ENCODE measurements at places on chromosomes 5 and 9.

- no peak for DNase-seq
Measured at GRCh38 chr5:91849069-91849468, 466.0 kb upstream of the ARRDC3 start.

DNA sequence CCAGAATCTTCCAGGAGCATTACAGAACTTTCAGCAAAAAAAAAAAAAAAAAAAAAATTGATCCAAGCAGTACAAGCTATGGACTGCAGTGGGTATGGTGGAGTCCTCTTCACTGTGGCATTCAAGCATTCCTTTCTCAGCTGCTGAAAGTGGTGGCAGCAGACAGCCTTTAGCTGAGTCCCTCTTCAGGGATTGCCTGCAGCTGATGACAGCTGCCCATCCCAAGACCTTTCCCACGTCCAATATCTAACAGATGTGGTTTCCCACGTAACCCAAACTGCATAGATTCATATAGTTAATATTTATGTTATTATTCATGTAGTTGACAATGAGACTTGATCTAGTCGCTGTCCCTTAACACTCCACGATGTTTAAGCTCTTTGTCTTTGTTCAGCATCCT lies 475.9 kb downstream of the TLE1 start:
- DNase-seq: no peak

DNA sequence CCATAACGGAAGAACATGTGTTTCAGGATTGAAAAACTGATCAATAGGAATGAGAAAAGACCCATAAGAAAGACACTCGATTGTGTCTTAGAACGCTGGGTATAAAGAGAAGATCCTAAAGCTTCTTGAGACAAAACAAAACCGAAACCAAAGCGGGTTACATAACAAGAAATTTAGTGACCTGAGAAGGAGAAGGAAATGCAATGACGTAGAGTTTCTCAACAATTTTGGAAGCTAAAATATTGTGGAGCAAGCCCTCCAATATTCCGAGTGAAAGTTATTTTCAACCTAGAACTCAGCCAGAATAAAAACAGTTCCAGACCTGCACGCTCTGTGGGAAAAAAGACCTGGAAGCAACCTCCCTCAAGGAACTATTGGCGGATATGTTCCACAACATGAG lies 81.9 kb upstream of the FREM1 start:
- no peak for DNase-seq

DNA sequence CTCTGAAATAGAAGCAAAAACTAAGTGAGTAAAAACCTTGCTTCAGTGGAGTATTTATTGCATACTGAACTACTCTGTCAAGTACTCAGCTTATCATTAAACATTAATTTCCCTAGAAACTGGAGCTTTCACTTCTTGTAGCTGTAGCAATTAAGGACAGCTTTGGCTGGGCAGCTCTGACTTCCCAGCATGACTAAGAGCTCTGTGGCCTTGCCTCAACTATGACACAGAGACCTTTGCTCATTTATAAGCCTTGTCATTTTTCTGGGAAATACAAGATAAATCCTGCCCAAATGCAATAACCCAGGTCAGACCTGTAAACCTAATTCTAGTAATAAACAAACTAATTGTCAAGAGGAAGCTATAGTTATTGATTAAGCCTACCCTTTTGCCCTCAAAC lies 65.4 kb upstream of the STK32A start:
- DNase-seq: no peak

DNA sequence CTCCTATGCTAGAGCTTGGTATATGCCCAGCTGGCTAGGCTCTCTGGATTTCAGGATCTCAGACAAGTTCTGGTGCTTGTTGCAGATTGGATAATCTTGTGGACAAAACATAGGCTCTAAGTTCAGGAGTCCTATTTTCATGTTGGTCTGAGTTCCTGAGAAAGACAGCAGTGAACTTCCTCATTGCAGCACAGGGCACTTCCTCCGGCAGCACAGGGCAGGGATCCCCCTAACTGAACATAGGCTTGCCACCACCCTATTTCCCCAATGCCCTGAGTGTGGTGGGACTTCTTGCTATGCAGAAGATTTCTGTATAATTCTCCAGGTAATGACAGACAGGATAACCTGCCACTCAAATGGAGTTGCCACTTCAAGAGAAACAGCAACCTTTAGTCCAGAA lies 220.1 kb downstream of the PIK3R1 start:
- no peak for DNase-seq

GRCh38 chr9:69339620-69340019 lies 14.6 kb downstream of the ENTREP1 start:
- no peak for DNase-seq

- no peak for DNase-seq
Measured at GRCh38 chr9:124512806-124513204, 5.6 kb upstream of the NR5A1 start.

GRCh38 chr5:94613583-94613982 lies 4.8 kb downstream of the KIAA0825 start:
- no peak for DNase-seq

DNA sequence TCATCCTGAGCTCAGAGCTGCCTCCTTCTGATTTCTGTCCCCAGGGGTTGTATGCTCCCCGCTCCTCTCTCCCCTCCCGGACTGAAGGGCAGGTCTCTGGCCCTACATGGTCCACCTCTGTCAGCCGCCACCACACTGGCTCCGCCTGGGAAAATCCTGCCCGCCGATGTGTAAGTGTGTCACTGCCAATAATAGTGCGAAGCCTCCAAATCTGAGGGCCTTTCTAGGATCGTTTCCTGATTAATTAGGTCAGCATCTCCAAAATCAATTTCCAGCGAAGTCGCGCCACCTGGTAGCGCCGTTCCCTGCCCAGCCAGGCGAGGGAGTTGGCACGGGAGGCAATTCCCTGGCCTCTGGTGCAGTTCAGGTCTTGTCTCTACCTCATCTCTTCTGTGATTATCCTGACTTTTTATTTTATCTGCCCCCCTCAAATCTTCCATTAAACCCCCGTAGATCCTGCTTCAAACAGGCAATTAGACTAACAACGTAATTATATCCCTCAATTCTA lies 73.5 kb downstream of the ZNF618 start:
- no peak for DNase-seq

- DNase-seq: no peak
Measured at GRCh38 chr9:89409466-89409865, 88.4 kb downstream of the SEMA4D start.

DNA sequence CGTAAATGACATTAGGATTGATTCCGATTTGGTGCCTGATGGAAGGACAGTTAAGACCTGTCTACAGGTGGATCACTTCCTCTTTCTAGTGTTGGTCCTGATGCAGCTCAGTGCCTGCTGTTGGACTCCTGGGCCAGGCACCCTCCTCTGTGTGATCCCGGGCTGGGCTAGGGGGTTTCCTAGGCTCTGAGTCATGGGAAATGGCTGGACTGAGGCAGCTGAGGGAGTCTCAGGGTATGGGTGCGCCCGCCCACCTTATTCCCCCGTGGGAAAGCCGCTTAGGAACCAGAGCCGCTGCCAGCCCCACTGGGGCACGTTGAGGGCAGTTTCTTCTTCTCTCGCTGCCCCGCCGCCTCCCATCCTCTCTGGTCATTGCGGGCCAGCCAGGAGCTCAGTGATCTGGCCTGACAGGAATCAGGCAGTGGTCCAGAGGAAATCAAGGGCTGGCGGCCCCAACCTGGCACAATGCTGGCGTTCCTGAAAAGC lies 12.9 kb downstream of the TCF7 start:
- no peak for DNase-seq

DNA sequence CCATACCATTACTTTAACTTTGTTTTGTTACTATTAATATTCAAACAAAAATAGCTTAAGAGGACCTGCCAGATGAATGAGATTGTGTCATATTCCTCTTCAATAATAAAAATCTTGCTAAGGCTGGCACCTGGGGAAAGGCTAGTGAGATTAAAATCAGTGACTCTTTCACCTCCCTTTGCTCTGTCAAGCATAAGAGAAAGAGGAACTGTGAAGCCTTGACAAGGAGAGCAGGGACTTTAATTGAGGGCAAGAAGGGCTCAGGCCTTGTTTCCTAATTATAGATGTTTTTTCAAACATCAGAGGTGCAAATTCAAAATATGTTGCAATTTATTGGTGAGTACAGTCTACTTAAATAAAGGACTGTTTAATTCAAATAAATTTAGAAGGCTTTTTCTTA lies 91.7 kb downstream of the SPATA31D1 start:
- DNase-seq: no peak

DNA sequence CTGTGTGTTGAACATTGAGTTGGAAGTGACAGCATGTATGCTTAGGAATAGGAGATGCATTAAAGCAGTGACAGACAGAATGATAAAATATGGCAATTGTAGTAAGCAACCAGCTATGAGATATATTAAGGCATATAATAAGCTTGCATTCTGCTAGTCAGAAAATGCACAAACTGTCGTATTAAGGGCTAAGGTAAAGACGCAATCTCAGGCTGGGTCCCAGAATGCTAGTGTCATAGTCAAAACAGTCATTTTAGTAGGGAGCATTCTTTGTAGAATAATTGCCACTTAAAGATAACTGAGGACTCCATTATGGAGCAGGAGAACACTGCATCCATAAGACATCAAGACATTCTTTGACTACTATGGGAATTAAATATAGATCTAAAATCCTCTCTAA lies 1369.7 kb upstream of the C9orf72 start:
- no peak for DNase-seq

DNA sequence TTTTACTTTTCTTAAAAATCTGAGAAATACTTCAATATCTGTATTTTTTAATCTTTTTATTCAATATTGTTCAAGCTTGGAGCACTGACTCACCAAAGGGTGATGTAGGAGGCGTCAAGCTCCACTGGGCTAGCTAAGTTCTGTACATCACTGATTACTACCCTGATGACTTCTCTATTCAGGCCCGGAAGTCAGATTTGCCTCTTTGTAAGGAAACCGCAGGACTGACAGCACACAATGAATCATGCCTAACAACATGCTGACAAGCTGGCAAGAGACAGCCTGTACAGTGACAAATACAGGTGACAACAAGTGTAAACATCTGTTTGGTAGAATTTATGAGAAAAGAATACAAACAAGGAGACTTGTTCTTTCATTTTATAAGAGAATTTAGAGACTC lies 627.9 kb upstream of the RORB start:
- no peak for DNase-seq

DNA sequence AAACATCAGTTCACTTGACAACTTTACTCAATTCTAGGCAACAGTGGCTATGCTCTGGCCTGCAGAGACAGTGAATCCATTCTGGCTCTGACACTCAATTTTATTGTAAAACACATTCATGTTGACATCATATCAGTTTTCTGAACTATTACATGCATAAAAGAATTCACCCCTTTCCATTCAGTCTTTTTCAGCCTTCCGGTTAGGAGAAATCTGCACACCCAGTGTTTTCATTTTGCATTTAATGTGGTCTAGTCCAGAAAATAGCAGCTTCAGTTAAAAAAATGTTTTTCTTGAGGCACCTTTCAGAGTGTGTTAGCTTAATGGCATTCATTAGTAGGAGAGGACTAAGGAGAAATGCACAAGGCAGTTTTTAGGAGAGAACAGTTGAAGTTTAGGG lies 95.1 kb downstream of the PBX3 start:
- no peak for DNase-seq

DNA sequence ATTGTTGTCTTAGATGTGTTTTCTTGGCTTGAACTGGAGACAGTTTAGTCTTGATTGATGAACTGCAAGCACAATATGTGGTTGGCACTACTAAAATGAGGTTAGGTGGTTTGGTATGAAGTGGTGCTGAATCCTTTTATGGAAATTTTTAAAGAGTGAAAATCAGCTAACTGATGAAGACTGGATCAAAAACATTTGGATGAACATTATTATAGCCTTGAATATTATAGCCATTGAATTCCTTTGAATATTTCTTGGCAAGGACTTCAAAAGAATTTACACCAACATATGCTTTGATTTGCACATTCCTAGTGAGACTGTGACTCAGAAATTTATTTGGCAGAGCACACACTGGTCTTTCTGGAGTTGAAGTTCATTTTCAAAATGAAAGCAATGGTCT lies 318.3 kb downstream of the CHSY3 start:
- DNase-seq: no peak

DNA sequence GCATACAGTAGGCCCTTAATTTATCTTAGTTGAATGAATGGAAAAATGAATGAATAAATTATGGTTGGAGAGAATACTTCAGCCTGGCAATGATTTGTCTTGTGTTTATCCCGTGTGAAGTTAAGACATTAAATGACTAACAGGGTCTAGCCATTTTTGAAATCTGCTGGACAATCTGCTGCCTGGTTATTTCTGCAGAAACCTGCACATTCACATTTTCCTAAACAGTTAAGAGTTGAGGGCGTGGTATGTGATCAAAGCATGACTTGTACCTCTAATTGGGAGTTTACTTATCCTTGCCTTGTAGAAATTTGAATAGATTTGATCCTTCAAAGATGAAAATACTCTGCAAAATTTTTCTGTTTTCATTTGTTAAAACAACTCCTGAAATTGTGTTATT lies 34.6 kb upstream of the NDFIP1 start:
- no peak for DNase-seq

DNA sequence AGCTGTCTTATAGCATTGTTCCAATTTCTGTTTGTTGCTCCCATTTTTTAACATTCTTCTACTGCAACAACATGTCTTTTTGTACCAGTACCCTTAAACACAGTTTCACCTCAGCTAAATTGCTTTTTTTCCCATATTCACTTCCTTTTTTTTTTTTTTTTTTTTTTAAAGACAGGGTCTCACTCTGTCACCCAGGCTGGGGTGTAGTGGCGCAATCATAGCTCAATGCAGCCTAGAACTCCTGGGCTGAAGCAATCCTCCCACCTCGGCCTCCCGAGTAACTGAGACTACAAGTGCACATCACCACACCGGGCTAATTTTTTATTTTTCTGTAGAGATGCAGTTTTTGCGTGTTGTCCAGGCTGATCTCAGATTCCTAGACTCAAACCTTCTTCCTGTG lies 161.3 kb downstream of the NIPBL start:
- no peak for DNase-seq

GRCh38 chr5:53558966-53559365 lies 1.5 kb upstream of the NDUFS4 start:
- no peak for DNase-seq

GRCh38 chr5:170985486-170985885 lies 123.7 kb downstream of the RANBP17 start:
- DNase-seq: no peak

- DNase-seq: no peak
Measured at GRCh38 chr9:2787065-2787464, 56.8 kb downstream of the PUM3 start.

GRCh38 chr9:20610591-20610990 lies 11.7 kb downstream of the MLLT3 start:
- no peak for DNase-seq

All from activated CD8-positive, alpha-beta memory T cell treated with anti-CD3 and anti-CD28 coated beads for 24 hours (primary cell).